ENCODE measurements at places on chromosomes 16 and 17.

DNA sequence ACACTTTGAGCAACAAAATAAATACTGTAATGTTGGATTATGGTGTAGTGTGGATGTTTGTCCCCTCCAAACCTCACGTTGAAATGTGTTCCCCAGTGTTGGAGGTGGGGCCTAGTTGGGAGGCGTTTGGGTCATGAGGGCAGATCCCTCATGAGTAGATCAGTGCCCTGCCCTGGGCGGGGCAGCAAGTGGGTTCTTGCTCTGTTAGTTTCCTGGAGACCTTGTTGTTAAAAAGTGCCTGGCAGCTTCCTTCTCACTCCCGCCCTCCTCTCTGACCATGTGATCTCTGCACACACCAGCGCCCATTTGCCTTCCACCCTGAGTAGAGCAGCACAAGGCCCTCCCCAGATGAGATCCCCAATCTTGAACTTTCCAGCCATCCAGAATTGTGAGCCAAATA, 67.7 kb downstream of the MPRIP start:
- DNase-seq = no peak

DNA sequence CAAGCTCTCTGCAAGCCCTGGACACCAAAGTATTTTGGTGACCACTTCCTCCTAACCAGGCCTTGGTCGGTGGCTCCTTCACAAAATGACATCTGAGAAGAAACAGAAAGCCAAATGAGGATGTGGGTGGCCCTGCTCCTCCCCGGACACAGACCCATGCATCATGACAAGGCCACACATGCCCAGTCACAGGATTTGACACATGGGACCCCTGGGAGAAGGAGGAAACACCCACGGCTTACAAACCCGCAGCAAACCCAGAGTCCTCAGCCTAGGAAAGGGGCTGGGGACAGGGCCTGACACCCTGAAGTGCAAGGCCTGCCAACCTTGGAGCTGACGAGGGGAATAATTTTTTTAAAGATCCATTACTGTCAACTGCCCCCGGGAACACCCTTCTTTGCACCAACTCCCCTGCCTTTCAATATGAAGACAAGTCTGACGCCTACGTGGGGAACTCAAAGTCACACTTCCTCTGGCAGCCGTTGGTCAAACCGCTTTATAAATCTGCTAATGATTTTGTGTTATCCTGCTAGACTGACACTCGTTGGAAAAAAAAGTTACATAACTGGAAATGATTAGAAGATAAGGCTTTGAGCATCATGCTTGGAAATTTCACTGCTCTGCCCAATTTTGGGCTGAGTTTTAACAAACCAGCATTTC, 41.3 kb downstream of the GAS7 start:
- DNase-seq = no peak

DNA sequence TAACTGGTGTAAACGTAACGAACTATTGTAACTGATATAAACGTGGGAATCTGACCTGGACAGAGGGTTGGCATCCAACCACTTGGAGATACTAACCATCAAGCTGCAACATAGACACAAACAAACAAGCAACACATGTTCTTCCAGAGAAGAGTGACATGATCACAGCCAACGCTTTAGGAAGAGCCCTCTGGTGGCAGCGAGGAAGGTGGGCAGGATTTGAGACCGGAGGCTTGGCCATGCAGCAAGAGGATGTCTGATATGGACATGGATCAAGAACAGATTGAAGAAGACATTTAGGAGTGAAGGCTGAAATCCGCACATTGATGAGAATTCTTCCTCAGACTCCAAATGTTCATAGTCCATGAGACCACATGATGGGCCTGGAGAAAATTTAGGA, 40.3 kb upstream of the TNRC6A start:
- peak; percentile 41 for DNase-seq

- DNase-seq = no peak
These were observed 18.6 kb upstream of the SPN start for GRCh38 chr16:29644338-29644857.

DNA sequence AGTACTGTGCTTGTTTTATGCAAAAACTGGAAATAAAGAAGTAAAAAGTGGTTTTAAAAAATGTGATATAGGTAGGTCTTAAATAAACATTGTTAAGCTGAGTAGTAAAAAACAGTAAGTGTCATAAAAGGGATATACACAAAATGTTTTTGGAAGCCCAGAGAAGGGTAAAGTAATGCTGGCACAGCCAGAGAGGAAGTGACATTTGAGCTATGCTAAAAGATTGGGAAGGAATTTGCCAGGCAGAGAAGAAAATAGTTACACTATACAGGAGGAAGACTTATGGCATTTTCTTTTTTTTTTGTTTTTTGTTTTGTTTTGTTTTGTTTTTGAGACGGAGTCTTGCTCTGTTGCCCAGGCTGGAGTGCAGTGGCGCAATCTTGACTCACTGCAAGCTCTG, 40.8 kb upstream of the TAOK1 start:
- DNase-seq = peak; percentile 10

- no peak for DNase-seq
These were observed 7.5 kb upstream of the SMTNL2 start for GRCh38 chr17:4576729-4577322.

DNA sequence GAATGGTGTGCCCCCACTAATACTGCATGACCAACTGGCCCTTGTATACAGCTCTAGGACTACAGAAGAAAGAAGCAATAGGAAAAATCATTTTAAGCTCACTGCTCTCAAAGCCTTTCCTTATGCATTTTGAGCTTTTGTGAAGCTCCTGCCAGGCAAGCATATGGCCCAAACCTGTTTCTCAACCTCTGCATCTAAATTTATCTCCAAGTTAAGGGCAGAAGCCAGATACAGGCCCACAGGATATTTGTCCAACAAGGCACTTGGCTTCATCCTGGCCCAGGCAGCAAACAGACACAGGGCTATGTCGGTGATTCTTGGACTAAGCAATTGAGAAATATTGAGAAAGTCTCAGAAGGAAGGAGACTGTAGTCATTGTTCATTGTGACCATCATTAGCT, 43.9 kb downstream of the CCT6B start:
- no peak for DNase-seq

- DNase-seq = no peak
These were observed at the start of gene ITGAL for GRCh38 chr16:30472328-30472942. ITGAL (plus strand) TSS chr16:30472742; CDS start chr16:30472838, 96 bp downstream.

DNA sequence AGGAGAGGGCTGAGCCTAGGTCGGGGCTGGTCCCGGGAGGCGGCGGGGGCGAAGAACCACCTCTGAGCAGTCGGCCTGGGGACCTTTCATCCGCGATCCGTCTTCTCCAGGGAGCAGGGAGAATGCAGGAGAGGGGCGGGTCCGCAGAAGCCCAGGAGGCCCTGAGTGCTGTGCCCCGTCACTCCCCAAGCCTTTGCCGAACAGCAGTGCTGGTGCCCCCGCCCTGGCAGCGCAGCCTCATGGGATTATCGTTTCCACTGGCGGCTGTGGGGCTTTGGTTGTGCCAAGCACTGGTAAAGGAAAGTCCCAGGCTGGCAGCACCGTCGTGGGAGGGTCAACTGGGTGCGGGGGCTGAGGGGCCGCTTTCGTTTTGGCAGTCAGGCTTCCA, 631 bp downstream of the TBL3 start:
- no peak for DNase-seq

DNA sequence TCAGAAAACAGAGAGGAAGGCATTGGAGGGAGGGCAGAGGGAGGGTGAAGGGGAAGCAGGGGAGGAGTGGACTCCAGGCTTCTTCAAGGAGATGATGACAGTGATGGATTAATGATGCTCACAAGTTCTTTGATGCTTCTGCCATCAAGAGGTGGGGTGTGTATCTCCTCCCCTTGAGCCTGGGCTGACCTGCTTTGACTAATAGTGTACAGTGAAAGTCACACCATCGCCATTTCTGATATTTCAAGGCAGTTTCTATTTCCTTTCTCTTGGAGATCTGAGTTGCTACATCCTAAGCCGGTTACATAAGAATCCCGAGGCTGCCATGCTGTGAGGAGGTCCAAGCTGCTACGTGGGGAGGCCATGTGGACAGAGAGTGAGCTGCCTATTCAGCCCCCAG, 312.5 kb downstream of the MAF start:
- no peak for DNase-seq

GRCh38 chr16:15507301-15507958, 73.0 kb downstream of the BMERB1 start:
- DNase-seq = peak; percentile 84

DNA sequence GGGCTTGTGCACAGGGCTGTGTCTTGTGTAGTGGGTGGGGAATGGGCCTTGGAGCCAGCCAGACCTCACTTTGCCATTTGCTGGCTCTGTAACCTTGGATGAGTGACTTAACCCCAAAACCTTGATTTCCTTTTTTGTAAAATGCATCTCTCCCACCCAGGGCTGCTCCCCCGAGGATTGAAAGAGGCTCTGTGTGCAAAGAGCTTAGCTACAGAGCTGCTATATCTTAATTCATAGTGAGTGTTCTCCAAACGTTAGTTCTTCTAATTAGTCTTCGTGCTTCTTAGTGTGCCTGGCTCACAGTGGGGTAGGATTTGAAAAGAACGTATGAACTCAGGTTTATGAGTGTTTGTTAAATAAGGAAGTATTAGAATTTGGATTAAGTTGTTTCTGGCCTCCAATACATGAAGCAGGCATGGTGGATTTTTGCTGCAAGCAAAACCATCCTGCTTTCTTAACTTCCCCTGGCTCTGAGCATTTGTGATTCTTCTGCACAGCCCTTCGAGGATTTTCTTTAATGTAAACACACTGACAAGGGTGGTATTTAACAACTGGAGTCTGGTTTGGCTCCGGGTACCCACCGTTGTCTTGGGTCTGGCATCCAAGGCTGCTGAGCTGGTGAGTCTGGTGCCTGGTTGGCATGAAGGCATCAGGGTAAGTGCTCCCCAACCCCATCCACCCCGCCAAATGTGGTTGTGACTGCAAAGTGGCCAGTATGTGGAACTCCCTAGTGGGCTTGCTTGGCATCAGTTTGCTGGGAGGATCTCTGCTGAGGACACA, 29.7 kb downstream of the KSR1 start:
- no peak for DNase-seq

- no peak for DNase-seq
These were observed 35.5 kb downstream of the UBN1 start for GRCh38 chr16:4882633-4883285.

DNA sequence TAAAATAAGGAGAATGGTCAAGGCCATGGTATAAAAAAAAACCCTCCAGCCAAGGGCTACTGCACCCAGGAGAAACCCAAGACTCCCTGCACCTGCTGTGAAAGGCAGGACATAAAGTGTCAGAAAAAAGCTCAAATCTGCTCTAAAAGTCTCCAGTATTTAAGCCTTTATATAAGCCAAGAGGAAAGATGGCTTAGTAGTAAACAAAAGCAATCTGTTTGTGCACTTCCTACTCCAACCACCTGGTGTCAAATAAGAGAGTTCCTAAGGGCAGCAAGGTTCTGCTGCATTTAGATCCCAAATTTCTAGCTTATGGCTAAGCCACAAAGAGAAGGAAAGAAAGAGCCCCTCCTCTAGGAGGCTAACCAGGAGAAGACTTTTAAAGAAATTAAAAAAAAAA, 20.6 kb downstream of the ACSM1 start:
- no peak for DNase-seq
